HEK293T (cell line): ENCODE measurements at places on chromosomes 6 and 20.

GRCh38 chr6:31558631-31559500, 11.5 kb downstream of the NFKBIL1 start:
- DNase-seq, result no peak

GRCh38 chr20:16049529-16050093, 523.6 kb downstream of the KIF16B start:
- no peak for DNase-seq

GRCh38 chr20:23622839-23623343, 14.9 kb downstream of the CST3 start:
- no peak for DNase-seq

DNA sequence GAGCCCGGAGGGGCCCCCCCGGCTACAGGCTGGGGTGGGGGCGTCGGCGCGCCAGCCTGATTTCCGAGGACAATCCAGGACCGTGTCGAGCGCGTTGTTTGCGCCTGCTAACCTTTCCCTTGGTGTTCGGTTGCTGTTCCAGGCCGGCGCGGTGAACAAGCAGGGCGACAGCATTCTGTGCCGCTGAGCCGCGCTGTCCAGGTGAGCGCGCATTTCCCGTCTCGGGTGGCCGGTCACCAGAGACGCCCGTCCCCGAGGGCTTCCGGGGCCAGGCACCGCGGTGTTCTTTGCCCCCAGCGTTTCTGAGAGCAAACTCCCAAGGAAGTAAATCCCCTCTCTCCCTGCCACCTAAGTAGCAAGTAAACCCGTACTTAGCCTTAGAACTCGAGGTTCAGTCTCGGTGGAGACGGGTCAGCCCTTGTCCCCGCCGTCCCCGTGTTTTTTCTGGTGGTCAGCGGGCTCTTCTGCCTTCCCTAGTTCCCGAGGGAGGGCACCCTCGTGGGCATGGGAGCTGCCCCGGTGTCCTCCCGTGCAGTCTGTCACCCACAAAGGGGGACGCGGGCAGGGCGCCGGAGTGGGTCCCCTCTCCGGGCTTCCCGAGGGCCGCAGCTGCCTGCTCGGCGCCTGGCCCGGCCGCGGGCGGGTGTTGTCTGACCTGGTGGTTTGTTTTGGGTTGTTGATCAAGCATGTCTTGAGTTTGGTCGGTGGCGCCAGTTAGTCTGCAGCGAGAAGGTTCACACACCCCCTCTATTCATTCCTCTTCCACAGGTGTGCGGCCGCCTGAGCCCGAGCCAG, 1.5 kb downstream of the ID4 start:
- DNase-seq, result peak; percentile 34

DNA sequence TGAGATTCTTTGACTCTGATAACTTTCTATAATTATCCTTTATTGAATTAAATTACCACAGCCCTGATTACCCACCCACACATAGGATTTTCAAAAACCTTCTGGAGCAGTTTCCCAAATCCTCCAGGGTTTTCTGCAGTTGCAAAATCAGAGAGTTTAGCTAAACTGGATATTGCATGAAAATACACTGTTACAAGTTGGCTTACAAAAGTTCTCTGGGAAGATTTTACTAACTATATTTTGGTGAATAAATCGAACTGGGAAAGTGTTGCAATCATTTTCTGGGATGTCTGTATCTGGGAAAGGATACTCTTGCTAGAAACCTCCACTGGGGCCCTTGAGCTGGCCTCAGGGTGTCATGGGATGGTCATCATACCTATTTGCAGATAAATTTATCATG, 97.6 kb upstream of the STMND1 start:
- no peak for DNase-seq

DNA sequence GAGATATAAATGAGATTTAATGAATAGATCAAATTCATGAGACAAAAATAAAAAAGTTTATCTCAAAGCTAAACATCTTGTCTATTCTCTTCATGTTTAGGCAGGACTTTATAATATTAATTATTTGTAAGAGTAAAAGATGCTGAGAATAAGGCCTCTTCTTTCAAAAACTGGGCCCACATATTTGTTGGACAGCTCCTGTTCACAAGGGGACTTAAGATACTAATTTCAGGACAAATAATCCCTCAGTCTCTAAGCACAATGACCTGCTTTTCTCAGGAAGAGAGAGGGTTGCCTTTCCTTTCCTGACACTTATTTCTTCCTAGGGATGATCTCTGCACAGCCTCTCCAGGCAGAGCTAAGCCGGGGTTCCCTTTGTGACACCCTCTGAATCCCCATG, 43.3 kb downstream of the NOX3 start:
- no peak for DNase-seq

GRCh38 chr6:67558985-67559384, 1076.1 kb upstream of the ADGRB3 start:
- DNase-seq, result no peak

- DNase-seq, result no peak
Observed at GRCh38 chr6:170437719-170438401, 115.2 kb downstream of the PSMB1 start.

GRCh38 chr20:32036252-32036651, 15.8 kb upstream of the HCK start:
- no peak for DNase-seq

- DNase-seq, result no peak
Observed at GRCh38 chr6:113489952-113490746, 367.0 kb upstream of the MARCKS start.

GRCh38 chr20:25275813-25276532, 28.1 kb downstream of the PYGB start:
- DNase-seq, result no peak

- DNase-seq, result peak; percentile 44
Observed at GRCh38 chr20:10673176-10673841, 490 bp downstream of the JAG1 start.

GRCh38 chr20:7301807-7302206, 534.3 kb downstream of the BMP2 start:
- no peak for DNase-seq

DNA sequence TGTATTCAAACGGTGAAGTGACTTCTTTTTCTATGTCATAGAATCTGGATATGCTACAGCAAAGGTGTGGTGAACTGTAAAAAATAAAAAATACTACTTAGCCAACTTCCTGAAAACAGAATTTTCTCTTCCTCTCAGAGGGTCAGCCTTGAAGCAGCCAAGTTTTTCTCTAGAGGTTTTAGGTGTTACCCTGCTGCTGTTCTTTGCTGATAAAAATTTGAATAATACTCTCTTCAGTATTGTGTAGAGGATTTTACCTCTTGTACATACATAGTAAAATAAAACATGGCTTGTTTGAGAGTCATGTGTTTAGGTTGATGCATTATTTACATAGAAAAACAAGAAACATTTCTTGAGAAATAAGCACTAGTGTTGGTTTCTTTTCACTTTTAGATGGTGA, 458.4 kb downstream of the TBC1D32 start:
- DNase-seq, result no peak

DNA sequence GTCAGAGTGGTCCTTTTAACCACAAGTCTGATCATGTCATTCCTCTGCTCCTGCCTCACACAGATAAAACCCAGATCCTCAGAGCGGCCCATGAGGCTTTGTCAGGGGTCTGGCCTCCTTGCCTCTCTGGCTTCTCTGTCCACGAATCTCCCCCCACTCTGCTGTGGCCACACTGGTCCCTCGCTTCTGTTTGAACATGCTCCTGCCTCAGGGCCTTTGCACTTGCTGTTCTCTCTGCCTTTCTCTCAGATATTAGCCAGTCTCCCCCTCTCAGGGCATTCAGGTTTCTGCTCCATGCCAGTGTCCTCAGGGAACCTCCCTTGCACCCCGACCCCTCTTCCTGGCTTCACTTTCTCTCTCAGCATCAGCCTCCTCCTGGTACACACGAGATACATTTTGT, 518.5 kb downstream of the PREX1 start:
- no peak for DNase-seq

DNA sequence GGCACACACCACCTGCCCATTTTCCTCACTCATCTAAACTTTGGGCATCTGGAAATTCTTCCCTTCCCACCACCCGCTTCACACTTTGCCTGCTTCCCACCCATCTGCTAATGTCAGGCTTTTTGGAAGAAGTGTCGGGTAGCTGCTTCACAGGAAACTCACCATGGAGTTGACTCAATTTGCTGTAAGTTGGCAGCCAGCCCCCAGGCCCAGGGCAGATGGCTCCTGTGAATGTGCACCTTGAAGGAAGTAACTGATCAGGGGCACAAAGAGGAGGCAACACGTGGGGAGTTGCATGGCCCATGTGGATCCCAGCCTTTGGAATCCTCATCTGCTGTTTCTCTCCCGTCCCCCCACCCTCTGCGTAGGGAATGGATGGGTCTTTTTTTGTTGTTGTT, 87.3 kb downstream of the PPP1R14C start:
- no peak for DNase-seq

GRCh38 chr6:122214605-122215318, 184.7 kb upstream of the HSF2 start:
- no peak for DNase-seq

DNA sequence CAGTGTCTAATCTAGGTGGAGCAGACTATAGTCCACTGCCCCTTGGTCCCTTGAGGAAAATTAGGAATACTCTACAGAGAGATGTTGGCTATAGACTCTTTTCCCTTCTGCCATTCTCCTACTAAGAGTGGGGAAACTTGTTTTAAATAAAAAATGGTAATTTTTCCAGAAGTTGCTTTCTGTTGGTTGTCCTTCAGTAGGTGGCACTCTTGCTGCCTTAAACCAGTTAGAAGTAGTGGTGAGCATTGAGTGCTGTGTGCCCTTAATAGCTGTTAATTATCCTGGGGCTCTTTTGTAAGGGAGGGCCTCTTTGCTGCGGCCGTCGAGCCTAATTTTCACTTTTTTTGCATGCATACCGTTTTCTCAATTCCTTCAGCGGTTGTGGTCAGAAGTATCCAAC, 2.8 kb downstream of the CMTR1 start:
- DNase-seq, result no peak

GRCh38 chr6:138596126-138596525, 96.8 kb upstream of the NHSL1 start:
- DNase-seq, result no peak

DNA sequence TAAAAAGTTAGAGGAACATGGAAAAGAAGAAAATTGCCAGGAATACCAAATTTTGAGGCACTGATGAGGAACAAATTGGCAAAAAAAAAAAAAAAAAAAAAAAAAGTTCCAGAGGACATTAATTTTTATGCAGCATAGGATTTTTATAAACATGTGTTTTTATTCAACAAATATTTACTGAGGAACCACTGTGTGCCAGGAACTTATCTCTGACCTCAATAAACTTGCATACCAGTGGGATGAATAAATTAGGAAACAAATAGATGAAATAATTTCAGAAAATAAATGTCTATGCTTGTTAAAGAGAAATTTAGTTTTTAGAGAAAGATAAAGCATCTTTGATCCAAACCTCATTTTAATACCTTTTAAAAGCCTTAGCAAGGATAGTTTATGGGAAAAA, 175.1 kb downstream of the PDE10A start:
- DNase-seq, result no peak

DNA sequence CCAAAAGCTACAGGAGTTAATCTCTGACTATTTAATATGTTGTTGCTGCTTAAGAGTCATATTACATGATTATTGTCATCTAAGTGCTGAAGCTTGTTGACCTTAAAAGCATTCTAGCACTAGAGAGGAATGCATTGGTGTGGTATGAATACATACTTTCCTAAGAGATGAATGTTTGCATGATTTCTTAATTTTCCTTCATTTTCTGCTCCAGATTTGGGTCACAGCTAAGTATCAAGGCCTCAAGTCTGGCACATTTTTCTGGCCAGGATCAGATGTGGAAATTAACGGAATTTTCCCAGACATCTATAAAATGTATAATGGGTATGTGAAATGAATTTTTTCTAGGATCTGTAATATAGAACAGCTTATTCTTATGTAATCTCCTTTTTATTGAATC, 53.6 kb downstream of the ENPP1 start:
- no peak for DNase-seq

- DNase-seq, result no peak
Observed at GRCh38 chr6:34229877-34230276, 6.8 kb upstream of the HMGA1 start.

- no peak for DNase-seq
Observed at GRCh38 chr20:62745952-62746288, 37.3 kb downstream of the NTSR1 start.

- no peak for DNase-seq
Observed at GRCh38 chr6:166782520-166782919, 155.5 kb upstream of the RPS6KA2 start.

GRCh38 chr6:75167325-75167724, 38.5 kb downstream of the COL12A1 start:
- no peak for DNase-seq

DNA sequence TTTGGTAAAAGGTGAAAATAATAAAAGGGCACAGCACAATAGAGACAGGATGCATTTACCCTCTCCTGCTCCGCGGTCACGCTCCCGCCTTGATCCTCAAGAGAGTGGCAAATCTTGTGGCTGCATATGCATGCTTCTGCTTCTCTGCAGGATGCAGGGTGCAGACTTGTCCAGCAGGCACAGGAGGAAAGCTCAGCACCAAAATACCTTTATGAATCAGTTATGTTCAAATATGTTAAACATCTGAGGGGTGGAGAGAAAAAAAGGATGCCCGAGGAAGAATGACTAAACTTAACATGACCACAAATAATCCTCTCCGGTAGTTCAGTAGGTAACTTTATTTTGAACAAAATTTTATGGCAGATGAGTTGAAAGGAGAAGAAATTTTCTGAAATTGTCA, 366.1 kb upstream of the SOX4 start:
- no peak for DNase-seq

GRCh38 chr20:10863337-10864060, 189.7 kb upstream of the JAG1 start:
- no peak for DNase-seq

DNA sequence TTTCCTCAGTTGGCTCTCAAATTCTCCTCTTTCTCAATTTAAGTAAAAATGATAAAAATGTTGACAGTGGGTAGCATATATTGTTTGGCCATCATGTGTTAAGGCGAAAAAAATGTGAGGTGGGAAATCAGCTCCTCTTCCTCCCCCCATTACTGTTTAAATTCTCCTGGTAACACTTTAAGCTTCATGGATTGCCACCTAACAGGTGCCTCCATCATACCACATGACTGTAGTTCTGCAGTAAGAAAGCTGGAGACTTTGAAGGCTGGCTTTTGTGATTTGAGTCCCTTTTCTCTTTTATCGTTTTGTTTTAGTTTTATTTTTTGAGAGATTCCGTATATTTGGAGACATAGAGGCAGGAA, 1.2 kb downstream of the ZFAND3 start:
- no peak for DNase-seq

DNA sequence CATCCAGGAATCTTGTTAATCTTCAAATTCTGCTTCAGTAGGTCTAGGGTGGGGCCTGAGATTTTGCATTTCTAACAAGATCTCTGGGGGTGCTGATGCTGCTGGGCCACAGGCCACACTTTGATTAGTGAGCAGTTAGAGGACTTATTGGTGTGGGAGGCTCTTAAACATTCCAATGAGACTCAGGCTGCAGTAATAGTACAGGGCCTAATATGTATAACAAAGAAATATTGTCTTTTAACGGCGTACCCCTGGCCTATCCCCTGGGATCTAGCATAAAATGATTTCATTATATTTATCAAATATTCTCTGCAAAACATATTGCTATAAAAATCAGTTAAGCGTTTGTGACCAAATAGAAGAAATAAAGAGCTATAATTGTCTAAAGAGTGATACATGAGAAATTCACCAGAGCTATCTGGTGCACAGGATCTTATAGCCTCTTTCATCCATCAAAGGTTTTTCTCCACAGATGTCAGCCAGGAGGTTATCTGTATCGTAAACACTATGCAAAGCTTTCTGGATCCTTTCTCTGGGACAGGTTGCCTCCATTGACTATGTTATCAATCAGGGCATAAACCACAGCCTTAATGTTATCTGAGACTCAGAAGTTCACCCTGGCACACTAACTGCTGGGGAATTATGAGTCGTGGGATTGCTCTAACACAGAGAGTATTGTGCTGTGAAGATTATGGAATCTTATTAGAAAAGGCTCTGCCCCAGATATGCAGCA, 488.5 kb upstream of the MAP3K7 start:
- DNase-seq, result no peak

- DNase-seq, result no peak
Observed at GRCh38 chr6:115630424-115631024, 430.2 kb downstream of the FRK start.
